ENCODE measurements at places on chromosomes 7 and 10. TPM values are rescaled to one million over a fixed set of nuclear protein-coding genes. Genes with fewer than 3 reads are reported as not detected.

CLCN1 gene
- polyA plus RNA-seq, result 0.20 TPM

- DNase-seq, result no peak
These were observed 20.5 kb upstream of the PITRM1 start for GRCh38 chr10:3192856-3193635.

CDCA7L gene
- polyA plus RNA-seq, result 65.7 TPM

DNA sequence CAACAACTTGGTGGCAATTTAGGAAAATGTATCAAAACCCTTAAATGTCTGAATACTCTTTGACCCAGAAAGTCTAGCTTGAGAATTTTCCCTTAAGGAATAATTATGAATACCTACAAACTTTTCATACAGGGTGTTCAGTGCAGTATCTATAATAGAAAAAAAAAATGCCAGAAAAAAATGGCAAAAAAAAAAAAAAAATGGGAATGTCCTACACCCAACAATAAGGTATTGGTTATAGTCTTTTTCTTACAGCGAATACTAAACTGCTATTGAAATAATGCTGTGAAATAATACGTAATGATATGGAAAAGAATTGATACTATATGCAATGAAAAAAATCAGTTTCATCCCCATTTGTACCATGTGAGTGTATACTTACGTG lies 44.3 kb downstream of the ZNF800 start:
- DNase-seq, result no peak

DNA sequence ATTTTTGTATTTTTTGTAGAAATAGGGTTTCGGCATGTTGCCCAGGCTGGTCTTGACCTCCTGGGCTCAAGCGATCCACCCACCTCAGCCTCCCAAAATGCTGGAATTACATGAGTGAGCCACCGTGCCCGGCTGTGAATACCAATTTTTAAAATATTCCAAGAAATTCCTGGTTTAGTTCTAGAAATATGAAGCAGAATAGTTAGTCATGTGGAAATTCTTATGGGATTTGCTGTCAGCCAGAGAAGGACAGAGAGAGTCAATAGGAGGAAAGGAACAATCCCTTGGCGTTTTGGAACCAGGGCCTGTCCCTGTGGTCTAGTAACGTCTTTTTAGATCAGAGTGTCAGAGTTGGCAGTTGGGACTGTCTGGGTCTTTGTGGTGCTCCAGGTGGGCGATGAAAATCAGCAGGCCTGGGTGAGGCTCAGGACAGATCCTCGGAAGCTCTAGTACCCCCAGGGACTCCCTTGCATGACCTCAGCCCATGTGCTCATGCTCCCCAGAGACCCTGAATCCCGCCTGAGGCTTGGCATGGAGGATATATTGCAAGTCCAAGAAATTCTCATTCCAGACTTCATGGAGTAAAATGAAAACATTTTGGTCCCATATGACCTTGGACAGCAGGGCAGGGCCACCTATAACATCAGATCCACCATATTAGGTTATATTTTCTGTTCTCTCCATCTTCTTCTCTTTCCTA lies 7.8 kb downstream of the NODAL start:
- no peak for DNase-seq

GRCh38 chr10:5858811-5859210 lies 30.9 kb downstream of the ANKRD16 start:
- no peak for DNase-seq

CYP2C8 gene
- polyA plus RNA-seq, result 5.7 TPM

DNA sequence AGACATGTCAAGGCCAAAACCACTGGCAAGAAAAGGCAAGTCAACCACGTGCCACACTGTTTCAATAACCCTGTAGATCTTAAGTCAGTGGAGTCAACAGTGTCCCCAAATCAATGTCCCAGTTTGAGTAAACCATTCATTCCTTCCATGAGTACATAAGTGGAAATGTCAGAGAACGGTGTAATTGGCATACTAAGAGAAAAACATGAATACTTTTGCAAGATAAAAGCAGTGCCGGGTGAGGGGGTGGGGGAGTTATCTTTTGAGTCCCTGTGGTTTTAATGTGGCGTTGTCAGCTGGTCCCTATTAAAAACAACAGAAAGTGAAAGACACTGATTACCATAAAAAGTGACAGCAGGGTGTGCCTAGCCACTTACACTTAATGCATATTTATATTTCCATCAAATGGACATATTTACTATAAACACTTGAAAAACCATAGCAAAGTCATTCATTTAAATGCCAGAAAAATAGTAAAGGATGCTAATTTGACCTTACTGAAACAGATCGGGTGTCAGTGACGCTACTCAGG lies 37.8 kb downstream of the RSU1 start:
- no peak for DNase-seq

UPK3BL2 gene
- 13.7 TPM for polyA plus RNA-seq

PAPOLB gene
- polyA plus RNA-seq, result 0.10 TPM

DNA sequence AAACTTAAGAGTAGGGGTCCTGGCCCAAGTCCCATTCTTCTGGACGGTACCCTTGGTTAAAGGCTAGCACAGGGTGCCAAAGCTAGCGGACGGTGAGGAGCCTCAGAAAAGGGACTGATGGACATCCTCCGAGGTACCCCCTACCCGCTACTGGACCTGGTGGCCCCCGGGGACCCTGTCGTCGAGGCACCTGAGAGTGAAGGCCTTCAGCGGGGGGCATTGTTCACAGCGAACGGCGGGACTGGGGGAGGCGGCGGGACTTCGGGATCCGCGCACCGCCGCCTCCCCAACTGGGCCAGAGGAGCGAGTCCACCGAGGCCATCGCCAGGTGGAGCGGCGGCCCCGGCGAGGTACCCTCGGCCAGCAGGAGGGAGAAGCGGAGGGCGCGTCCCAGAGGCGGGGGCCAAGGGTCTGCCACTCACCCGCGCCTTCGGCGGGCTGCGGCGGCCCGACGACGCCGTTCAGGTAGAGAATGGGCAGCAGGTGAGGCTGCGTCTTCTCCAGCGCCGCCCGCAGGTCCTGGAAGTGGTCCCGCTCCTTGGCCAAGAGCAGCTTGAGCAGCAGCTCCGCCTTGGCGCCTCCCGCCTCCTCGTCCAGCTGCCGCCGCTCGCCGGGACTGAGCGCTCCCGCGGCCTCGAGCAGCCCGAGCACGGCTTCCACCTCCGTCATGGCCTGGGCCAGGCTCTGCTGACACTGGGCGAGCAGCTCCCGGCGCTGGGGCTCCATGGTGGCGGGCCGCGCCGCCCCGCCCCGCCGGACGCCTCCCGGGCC lies 575 bp downstream of the DLG5 start:
- DNase-seq, result no peak

ZNF488 gene
- polyA plus RNA-seq, result 4.9 TPM

GRCh38 chr10:26690731-26691475 lies 6.6 kb upstream of the PDSS1 start:
- DNase-seq, result no peak
